ENCODE measurements at places on chromosomes 6 and 20.

DNA sequence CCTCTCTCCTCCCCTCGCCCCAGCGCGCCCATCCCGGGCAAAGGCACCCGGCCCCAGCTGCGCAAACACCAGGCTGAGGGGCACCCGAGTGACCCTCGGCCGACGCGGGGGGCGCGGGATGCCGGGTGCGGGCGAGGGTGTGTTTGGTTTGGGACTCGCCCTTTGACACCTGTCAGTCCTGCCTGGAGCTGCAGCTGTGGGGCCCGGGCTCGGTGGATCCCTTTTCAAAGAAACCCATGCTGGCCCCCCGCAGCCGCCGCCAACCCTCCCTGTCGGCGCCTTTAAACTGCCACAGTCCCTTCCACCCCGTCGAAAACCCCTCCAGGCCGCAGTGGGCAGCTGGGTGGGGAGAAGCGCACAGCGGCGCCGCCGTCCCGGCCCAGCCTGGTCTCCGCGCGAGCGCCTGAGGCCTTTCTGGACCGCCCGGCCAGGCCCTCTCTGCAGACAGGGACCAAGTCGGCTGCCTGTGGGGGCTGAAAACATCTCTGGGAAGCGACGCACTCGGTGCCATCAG is 5.5 kb downstream of the FOXQ1 start:
- no peak for DNase-seq

DNA sequence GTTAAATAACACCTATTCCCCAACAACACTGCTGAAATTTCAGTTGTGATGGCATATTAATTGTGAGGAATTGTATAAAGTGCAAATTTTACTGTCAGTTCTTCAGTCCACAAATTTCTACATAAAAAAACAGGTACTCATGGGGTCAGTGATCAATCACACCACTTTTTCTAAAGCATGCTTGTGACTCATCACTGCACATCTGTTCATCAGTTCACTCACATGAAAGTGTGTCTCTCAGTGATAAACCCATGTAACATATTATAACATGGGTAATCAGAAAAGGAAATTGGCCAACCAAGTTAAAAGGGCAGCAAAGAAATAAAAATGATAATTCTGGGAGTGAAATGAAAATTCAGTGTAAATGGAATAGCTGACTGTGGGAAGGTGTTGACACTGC is 234.7 kb upstream of the FKBP1C start:
- DNase-seq = no peak

DNA sequence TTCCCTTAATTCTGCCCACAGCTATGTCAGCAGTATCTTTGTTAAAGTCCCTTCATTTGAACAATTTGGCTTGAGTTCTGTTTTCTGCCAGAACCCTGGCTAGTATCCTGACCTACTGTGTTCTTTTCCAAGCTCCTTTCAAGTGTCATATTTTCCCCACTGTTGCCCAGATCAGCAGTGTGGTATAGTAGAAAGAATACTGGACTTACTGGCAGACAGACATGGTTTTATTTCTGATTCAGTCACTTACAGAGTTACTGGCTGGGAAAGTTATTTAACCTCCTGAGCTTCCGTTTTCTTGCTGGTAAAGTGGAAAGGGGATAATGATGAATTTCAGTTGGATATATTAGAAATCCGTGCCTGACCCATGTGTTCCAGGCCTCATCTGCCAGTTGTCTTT is 39.8 kb upstream of the RAB23 start:
- DNase-seq = no peak

DNA sequence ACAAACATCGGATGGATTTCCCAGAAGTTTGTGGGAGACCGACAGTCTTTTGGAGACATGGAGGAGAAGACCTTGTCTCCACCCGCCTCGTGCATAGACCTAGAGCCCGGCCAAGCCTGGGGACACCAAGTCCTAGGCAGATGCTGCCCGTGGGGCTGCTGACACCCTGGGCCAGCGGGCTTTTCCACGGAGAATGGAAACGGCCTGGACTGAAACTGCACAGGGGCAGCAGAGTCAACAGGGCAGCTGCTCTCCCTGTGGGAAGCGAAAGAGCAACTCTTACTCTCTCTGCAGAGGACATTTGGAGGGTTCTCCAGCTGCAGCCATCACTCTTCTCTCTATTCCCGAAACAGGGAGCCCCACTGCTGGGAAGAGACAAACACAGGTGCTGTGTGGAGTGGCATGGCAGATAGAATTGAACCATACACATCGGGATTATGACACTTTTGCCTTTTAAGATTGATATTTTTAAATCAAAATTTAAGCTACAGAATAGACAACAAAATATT is 401.2 kb downstream of the THBS2 start:
- no peak for DNase-seq

DNA sequence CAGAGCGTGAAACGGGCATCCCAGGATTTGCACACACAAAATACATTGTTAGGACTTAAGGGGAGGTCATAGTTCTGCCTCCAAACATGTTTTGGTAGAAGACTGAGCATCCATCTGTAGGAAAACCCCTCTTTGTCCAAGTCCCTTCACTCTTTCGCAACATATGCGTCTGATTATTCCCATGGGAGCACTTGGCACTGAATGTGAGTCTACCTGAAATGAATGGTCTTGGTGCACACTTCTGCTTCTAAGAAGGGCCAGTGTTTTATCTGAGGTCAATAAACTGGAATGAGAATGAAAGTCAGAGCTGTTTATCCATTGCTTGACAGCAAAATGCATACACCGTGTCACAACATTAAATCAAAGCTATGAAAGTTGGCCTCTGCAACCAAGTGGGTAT is 33.0 kb downstream of the GJA10 start:
- DNase-seq = no peak

DNA sequence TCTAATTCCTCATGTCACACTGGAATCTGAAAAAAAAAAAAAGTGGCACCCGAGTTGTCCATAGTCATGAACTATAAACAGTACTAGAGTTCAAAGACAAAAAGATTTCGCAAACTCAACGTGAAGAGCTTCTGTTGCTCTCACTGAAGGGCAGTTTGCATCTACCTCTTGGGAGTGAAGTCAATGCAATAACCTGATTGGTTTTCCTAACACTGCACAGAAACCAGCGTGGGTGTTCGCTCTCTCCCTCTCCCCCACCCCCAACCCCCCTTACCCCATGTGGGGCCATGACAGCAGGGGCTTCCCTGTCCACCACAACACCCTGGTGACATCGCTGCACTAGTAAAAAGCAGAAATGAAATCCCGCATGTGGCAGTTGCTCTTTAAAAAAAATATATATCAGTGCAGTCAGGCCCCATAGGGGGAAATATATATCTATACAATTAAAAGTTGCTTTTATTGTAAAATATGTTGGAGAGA is 66.9 kb downstream of the GMPR start:
- DNase-seq = no peak

GRCh38 chr6:143283887-143284645 is 166.4 kb downstream of the ADAT2 start:
- DNase-seq = no peak

DNA sequence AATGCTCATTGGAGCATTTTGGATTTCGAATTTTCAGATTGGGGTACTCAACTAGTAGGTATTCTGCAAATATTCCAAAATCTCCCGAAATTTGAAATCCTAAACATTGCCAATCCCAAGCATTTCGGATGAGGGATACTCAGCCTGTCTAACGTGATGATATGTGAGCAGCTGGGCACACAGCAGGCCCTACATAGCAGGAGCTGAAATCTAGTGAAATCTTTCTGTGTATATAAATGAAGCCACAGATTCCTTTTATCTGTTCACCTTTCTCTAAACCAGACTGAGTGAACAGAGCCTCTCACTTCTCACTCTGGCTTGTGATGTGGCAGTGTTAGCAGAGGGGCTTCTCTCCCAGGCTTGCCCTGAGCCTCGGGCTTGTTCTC is 17.8 kb downstream of the STX16 start:
- DNase-seq = no peak

GRCh38 chr6:89562093-89562973 is 76.2 kb downstream of the LYRM2 start:
- peak; percentile 36 for DNase-seq

- DNase-seq = no peak
Observed at GRCh38 chr6:19719691-19720128, 117.5 kb upstream of the ID4 start.

GRCh38 chr6:122692175-122692598 is 82.0 kb downstream of the PKIB start:
- DNase-seq = no peak

DNA sequence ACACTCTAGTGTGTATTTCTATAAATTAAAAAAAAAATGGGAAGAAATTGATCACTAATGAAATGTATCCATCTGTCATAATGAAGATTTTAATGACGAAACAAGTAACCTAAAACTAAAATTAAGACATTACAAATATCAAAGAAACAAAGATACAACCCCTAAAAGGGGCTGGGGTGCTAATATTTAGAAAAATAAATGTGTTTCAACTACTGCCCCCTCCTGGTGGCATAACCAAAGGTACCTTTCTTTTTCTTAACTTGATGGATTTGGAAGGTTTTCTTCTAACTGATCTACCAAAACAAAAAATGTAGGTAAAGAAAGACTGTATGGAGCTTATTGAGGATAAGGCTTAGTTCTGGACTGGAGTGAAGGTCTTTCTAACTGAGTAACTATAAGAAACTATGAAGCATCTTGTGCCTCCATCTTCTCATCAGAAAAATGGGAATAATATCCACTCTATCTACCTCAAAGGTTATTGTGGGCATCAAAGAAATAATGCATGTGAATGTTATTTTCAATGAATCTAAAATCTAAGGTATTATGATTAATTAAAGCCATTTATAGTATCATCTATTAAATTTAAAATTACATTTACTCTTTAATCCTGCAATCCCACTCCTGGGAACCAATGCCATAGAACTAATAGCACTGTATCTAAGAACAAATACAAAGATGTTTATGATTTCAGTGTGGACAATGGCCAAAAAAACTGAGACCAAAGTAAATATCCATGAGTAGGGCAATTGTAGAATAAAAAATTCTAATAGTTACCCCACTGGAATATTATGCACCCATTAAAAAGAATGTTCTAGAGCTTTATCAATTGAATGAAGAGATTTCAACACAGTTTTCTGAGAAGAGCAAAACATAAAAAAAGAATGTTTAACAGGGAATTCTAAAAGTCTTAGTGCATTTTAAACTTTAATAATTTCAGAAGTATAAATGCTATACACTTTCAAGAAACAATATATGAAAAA is 117.2 kb downstream of the BACH2 start:
- no peak for DNase-seq

- DNase-seq = no peak
Observed at GRCh38 chr6:132695773-132696172, 18.1 kb downstream of the VNN1 start.

DNA sequence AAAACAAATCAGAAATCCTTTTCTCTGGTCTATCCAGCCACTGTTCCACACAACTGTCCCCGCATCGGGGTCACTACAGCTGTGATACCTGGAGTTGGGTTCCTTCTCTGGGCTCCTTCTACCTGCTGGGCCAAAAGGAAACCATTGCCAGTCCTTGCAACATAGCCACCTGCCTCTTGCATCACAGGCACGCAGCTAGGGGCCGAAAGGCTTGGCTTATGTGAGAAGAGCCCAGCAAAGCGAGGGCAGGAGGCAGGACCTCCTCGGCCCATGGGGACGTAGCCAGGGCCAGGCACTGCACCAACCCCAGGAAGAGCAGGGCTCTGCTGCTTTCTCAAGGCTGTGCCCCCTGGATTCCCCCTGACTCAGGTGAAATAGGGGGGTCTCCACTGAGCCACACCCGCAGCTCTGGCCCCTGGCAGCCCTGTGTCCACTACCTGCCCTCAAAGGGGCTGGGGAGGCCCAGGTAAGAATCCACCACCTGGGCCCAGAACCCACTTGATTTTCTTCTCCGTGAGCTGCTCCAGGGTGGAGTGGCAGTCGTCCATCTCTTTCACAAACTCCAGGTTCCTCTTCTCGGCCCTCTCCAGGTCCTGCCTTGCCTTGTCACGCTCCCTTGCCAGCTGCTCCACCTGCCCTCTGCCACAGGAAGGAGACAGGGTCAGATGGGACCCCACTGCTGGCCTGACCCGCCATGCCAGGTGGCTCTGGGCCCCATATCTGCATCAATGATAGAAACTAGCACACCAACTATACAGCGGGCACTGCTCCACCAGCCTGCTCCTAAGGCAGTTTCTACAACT is 88.9 kb downstream of the GINS1 start:
- DNase-seq = no peak

DNA sequence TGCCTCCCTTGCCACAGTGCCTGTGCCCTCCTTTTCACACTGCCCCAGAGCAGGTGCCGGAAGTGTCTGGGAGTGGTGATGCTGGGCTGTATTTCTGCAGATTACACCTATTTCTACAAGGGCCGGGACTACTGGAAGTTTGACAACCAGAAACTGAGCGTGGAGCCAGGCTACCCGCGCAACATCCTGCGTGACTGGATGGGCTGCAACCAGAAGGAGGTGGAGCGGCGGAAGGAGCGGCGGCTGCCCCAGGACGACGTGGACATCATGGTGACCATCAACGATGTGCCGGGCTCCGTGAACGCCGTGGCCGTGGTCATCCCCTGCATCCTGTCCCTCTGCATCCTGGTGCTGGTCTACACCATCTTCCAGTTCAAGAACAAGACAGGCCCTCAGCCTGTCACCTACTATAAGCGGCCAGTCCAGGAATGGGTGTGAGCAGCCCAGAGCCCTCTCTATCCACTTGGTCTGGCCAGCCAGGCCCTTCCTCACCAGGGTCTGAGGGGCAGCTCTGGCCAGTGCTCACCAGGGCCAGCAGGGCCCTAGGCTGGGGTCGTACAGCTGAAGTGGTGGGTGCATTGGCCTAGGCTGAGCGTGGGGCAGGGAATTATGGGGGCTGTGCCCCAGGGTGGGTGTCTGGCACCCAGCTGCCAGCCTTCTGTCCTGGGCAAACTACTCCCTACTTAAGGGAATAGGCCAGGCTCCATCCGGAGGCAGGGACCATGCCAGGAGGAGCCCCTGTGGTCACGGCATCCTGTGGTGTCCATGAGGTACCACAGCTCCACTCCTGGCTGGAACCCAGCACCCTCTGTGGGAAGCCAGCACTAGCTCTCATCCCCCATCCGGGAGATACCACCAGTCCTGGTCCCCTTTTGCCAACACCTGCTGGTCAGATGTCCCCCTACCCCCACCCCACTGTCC is 3.5 kb downstream of the MMP24OS start:
- no peak for DNase-seq

- DNase-seq = no peak
Observed at GRCh38 chr6:79117752-79118151, 39.7 kb upstream of the PHIP start.

DNA sequence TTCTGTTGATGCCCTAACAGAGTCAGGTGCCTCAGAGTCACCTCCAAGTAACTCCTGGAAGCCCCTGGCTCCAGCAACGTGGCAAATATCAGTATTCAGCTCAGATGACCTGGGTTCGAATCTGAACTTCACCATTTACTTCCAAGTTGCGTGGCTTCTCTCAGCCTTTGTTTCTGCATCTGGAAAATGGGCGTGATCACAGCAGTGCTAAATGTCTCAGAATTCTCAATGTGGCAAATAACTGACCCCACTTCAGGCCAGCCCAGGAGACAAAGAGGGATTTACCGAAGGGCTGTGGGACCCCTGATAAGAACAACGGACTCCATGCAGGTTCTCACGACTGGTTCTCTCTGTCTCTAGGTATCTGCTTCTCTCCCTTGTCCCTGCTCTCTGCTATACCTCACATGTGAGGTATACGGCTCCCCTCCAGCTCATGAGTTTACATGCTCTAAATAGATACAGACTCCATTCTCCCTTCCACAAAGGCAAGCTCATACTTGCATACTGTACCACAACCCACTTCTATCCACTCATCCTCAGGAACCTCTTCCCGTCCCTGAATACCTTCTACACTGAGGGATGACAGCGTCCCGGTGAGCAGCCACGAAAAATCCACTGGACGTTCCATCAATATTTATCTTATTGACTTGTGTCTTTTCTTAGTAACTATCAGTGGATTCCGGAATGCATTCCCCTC is 84.1 kb downstream of the SNX5 start:
- DNase-seq = no peak

Measured in posterior cingulate gyrus (tissue), 11 donors.